ENCODE measurements at places on chromosomes 3 and 15.

DNA sequence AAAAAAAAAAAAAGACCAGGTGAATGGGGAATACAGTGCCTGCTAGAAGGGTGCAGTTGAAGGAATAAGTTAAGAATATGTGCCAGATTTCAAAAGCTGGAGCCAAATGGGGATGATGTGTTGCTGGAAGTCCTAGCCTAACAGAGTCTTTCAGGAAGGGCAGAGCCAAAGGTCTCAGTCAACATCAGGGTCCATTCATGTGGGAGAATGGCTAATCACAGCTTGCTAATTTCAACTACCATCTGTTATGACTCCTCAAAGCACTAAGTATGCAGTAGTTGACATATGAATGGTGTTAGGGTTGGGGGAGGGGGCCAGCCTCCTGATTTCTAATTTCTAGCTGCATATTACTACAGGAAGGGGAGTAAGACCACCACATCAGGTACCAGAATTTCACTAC lies 4.4 kb downstream of the ZBTB38 start:
- DNase-seq = no peak

DNA sequence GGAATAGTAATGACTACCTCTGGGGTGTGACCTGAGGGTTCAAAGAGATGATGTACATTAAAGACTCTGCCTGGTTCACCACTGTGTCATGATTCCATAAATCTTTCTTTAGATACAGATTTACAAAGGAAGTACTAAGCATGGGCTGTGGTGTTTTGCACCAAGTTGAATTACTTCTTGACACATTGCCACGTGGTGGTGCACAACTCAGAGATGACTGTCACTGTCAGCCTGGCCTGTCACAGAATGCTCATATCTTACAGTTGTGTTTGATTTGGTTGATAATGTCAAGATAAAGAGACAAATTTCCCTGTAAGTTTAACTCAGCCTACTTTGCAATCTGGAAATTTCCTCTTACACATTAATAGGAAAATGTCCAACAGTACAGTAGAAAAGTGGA lies 3.2 kb downstream of the CTDSPL start:
- no peak for DNase-seq

GRCh38 chr3:171468296-171468906 lies 8.2 kb upstream of the TNIK start:
- DNase-seq = no peak

GRCh38 chr15:85174521-85174920 lies 192.9 kb downstream of the PDE8A start:
- no peak for DNase-seq

GRCh38 chr15:28885128-28885629 lies 595 bp upstream of the APBA2 start:
- no peak for DNase-seq

DNA sequence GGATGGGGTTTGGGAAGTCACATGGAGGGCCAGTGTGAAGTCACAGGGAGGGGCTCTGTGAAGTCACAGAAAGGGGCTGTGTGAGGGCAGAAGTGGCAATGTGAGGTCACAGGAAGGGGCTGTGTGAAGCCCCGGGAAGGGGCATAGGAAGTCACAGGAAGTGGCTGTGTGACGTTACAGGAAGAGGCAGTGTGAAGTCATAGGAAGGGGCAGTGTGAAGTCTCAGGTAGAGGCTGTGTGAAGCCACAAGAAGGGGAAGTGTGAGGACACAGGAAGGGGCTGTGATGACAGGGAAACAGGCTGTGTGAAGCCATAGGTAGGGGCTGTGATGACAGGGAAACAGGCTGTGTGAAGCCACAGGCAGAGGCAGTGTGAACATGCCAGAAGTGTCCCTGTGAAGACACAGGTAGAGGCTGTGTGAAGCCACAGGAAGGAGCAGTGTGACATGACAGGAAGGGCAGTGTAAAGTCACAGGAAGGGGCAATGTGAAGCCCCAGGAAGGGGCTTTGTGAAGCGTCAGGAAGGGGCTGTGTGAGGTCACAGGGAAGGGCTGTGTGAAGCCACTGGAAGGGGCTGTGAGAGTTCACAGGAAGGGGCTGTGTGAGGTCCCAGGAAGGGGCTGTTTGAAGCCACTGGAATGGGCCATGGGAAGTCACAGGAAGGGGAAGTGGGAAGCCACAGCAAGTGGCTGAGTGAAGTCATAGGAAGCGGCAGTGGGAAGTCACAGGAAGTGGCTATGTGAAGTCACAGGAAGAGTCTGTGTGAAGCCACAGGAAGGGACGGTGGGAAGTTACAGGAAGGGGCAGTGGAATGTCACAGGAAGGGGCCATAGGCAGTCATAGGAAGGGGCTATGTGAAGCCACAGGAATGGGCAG lies 37.1 kb downstream of the GASK1A start:
- DNase-seq = no peak

- DNase-seq = no peak
Observed at GRCh38 chr3:178476886-178477285, 59.4 kb upstream of the KCNMB2 start.

- no peak for DNase-seq
Observed at GRCh38 chr3:12947504-12948369, 106.4 kb upstream of the RPL32 start.

GRCh38 chr3:129013491-129013891 lies 12.4 kb downstream of the EFCC1 start:
- DNase-seq = no peak

GRCh38 chr3:184059424-184059823 lies 6.6 kb downstream of the HTR3C start:
- DNase-seq = no peak

GRCh38 chr15:64791401-64791800 lies 16.0 kb upstream of the RBPMS2 start:
- DNase-seq = no peak

DNA sequence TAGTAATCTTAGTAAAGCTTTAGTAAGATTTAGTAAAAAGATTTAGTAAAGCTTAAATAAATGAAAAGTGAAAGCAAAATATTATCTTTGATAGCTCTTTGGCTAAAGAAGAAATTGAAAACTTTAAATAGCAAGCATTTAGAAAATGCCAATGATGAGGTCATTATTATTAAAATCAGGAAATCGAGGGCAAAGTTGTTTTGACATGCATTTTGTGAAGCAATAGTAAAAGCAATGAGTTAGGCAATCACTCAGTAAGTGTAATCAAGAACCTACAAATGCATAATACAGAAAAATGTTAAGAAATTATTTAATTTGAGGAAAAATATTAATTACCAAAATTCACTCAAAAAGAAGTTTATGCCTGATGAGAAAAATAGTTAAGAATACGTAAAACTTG lies 280.3 kb upstream of the MME start:
- no peak for DNase-seq

DNA sequence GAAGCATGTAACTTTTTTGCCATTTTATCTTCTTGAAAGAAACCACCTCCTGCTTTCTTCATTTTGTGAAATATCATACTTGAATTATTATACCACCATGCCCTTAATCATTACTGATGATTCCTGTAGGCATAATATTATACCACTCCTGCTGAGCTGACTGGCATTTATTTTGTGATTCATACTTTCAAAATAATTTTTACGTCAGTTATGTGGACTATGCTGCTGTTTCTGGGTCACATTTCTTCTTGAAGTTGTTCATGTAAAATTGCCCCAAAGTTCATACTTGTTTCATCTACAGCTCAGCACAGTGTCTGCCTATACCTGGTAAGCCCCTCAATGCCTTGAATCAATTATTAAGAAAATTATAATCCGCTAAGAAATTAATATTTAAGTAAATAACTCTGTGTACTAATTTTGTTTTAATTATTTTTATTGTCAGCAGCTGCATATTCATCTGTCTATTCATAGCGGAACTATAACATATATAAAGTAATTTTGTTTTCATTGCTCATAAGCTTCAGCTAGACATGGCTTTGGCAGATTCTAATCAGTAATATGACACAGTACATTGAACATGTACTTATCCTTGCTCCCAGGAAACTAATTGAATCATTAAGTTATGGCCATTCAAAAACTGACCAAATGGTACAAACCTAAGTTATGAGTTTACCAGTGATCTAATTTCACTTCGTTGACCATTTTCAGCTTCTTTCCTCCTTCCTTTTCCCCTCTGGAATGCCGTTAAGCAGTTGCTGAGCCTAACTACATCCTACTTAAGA lies 160.0 kb downstream of the NAALADL2 start:
- DNase-seq = no peak

GRCh38 chr3:65783117-65783516 lies 255.6 kb downstream of the MAGI1 start:
- no peak for DNase-seq

DNA sequence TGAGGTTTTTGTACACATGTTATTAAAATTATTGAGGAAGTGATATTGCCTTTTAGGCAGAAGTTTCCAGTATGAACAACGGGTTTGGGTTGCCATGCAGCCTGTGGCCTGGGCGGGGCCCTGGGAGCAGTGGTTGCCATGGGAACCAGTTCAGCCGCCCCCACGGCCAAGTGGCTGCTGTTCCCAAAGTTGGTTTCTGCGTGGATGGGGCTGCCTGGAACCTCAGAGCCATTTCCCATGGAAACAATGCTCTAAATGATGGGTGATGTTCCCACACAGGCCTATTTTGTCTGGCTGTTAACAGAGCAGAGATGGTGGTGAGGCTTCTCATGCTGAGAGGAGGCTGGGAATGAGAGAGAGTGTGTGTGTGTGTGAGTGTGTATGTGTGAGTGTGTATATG lies 19.5 kb downstream of the MRAS start:
- no peak for DNase-seq

DNA sequence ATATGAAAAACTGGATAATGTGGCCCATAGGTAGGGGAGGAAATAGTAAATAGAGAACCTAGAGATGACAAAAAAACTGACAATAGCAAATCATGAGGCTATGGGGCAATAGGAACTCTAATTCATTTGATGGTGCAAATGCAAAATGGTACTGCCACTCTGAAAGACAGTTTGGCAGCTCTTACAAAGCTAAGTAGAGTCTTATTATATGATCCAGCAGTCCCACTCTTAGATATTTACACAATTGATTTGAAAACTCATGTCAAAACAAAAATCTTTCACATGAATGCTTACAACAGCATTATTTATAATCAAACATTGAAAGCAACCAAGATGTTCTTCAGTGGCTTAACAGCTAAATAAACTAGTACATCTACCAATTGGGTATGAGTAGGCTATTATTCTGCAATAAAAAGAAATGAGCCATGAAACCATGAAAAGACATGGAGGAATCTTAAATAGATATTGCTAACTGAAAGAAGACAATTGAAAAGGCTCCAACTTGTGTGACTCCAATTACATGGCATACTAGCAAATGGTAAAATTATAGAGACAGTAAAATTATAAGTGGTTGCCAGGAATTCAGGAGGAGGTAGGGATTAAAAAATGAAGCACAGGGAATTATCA lies 321.8 kb upstream of the STAC start:
- DNase-seq = no peak

GRCh38 chr15:45919806-45920205 lies 285.0 kb downstream of the SQOR start:
- no peak for DNase-seq

- no peak for DNase-seq
Observed at GRCh38 chr15:77819851-77820728, 187.4 kb upstream of the LINGO1 start.

- no peak for DNase-seq
Observed at GRCh38 chr3:12115104-12115503, 43.6 kb downstream of the TIMP4 start.

DNA sequence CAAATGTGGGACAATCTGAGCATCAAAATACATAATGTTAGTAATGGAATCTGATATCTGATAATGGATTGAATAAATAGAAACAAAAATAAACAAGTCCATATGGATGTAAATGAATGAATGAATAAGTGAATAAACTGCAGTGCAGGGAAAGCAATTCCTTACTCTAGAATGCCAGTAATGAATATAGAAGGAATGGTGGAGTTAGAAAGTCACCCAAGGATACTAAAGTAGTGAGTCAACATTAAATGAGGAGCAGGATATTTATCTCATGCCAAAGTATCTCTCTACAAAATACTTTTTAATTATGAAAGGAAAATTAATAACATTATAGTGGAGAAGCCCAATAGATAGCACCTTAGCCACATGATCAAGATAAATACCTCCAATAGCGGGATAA lies 300.3 kb downstream of the FEZF2 start:
- no peak for DNase-seq

DNA sequence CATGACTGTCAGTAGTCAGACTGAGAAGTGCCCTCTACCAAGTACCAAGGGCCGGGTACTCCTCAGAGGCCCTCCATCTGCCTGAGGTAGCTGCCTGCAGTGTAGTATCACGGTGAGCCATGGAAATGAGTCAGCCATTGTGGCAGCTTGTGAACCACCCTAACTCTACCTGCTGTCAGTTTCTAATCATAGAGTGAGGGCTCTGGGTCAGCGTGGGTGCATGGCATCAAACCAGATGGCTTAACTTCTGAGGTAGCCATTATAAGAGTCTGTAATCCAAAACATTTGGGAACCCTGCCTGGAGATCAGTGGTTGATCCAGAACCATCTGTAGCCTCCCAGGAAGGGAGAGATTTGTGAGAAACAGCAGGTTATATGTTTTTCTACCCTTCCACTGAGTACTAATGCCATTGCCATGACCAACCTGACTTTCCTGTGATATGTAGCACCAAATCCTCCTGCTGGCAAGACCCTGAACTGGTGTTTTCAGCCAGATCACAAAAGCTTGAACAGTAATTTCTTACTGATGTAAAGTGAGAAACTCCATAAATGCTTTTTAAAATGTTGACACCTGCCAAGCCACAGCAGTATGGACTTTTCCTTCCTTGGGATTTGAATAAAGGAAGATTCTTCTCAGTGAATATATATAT lies 38.9 kb downstream of the ABHD2 start:
- DNase-seq = no peak

DNA sequence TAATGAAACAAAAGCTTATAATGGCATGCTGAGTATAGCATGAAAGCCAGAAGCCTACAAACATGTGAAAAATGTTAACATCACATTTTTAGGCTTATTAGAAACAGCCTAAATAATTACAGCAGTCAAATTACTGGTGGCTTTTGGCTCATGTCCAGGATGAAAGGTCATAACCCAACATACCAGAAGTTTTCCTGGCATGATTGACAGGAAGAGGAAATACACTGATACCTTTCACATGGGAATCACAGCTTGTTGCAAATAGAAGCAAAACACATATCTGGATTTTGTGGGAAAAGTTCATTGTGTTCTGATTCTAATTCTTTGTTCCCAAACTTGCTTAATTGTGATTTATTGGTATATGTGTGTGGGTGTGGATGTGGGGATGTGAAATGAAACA lies 393.5 kb upstream of the ARRDC4 start:
- no peak for DNase-seq

- DNase-seq = no peak
Observed at GRCh38 chr15:35671197-35671596, 125.2 kb upstream of the DPH6 start.

- DNase-seq = no peak
Observed at GRCh38 chr15:100628746-100629145, 26.4 kb downstream of the ASB7 start.

Data from GM12864 (cell line).